ENCODE measurements at places on chromosomes 5 and 9. TPM values are rescaled to one million over a fixed set of nuclear protein-coding genes. Genes with fewer than 3 reads are reported as not detected.

GRCh38 chr9:95796029-95796428, 79.5 kb upstream of the ERCC6L2 start:
- no peak overlapping the region for H3K27ac ChIP-seq
- H3K36me3 ChIP-seq = no peaks in the 10 kb centered on the region
- no peaks in the 10 kb centered on the region for H3K27me3 ChIP-seq
- no peaks in the 10 kb centered on the region for H3K4me1 ChIP-seq
- DNase-seq = no peak

DNA sequence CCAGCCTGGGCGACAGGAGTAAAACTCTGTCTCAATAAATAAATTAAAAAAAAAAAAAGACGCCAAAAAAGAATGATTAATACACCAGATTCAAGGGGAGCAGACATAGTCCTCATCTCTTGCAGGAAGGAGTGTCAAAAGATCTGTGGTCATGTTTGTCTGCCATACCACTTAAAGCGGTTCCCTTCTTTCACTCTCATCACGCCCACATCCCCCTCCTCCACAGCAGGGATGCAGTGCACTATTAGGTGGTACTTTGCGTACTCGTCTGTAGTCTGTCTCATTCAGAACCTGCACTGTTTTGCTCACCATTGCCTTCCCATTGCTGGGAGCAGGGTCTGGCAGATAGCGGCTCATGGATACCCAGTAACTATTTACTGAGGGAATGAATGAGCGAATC, 11.2 kb downstream of the CDHR2 start:
- H3K4me1 ChIP-seq = no peaks in the 10 kb centered on the region
- no peak overlapping the region for H3K4me3 ChIP-seq
- no peak overlapping the region for H3K27ac ChIP-seq
- no peak for DNase-seq
- peaks cover 3% of the 10 kb centered on the region for H3K27me3 ChIP-seq

GRCh38 chr9:102966999-102967398, 28.1 kb upstream of the CYLC2 start:
- no peak for DNase-seq
- peaks cover 2% of the 10 kb centered on the region for H3K27me3 ChIP-seq
- no peaks in the 10 kb centered on the region for H3K36me3 ChIP-seq
- no peak overlapping the region for H3K4me3 ChIP-seq
- no peak overlapping the region for H3K27ac ChIP-seq

DNA sequence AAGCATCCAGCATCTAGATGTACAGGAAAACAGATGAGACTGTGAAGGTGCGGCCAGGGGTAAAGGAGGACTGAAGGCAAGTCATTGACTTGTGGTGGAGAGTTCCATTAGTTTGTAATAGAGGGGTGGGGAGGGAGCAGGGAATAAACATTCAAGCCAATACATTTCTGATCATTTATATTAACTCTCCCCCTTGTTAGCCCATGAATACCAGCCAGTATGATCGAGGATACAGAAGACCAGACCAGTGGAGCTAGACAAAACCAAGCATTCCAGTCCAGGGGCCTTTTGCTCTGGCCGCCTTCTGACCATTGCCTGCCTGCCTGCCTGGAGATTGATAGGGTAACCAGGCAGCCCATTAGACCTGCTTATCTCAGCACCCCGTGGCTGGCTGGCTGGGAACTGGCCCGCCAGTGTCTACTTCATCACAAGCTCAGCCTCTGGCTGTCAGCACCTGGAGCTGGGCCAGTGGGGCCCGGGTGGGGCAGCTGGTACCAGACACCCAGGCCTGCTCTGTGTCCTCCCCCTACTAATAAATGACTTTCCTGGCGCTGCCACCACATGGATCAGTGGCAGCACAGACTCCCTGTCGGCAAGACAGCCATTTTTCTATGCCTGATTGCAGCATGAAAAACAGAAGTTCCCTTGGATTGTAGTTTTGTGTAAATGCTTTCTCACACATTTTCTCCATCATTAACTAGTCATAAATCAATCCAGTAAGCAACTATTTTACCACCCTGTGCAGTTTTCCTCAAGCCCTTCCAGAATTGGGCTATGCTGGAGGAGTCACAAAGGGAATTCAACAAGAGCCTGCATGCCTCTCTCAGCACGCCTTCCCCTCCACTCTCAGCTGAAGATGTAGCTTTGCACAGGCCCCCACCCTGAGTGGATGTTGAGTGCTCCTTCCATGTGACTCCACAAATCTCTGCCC, 181.3 kb downstream of the SNCAIP start:
- H3K4me3 ChIP-seq = no peak overlapping the region
- H3K36me3 ChIP-seq = no peaks in the 10 kb centered on the region
- DNase-seq = no peak
- H3K4me1 ChIP-seq = peaks cover 3% of the 10 kb centered on the region

- no peak overlapping the region for H3K27ac ChIP-seq
- no peak for DNase-seq
- no peak overlapping the region for H3K4me3 ChIP-seq
- H3K36me3 ChIP-seq = peaks cover 10% of the 10 kb centered on the region
- no peaks in the 10 kb centered on the region for H3K4me1 ChIP-seq
- H3K27me3 ChIP-seq = no peaks in the 10 kb centered on the region
These were observed 166.4 kb upstream of the PIK3R1 start for GRCh38 chr5:68049053-68049713.

DNA sequence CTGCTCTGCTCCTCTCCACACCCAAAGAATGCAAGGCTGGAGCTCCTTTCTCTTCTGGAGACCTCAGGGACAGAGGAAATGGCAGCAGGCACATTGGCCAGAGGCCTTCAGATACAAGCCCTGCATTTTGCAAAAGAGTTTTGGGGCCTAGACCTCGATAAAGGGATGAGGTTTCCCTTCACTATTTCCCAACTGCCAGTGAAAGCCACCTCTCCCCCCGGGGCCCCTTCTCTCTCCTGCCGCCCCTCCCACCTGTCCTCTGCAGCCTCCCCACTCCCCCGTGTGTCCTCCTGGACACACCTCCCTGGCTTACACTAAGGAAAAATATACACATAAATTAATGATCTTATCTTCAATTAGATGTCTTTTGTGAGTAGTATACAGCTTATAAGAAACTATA, 21.3 kb upstream of the LMNB1 start:
- H3K36me3 ChIP-seq = no peaks in the 10 kb centered on the region
- no peaks in the 10 kb centered on the region for H3K4me1 ChIP-seq
- no peaks in the 10 kb centered on the region for H3K27me3 ChIP-seq
- DNase-seq = no peak
- no peak overlapping the region for H3K4me3 ChIP-seq

Gene PCDHGA6
- total RNA-seq = 0.52 TPM

Gene PDE6A
- not detected for total RNA-seq

All from neural crest cell (in vitro differentiated cells).